Mesendoderm (in vitro differentiated cells): ENCODE measurements at places on chromosomes 1 and 21.

- H3K4me1 ChIP-seq: no peaks in the 10 kb centered on the region
- H3K27me3 ChIP-seq: no peaks in the 10 kb centered on the region
- no peak overlapping the region for H3K4me3 ChIP-seq
- H3K36me3 ChIP-seq: no peaks in the 10 kb centered on the region
These were observed 72.1 kb upstream of the DISP3 start for GRCh38 chr1:11406845-11407244.

- peaks cover 5% of the 10 kb centered on the region for H3K4me1 ChIP-seq
- H3K27me3 ChIP-seq: no peaks in the 10 kb centered on the region
- H3K4me3 ChIP-seq: no peak overlapping the region
- no peak overlapping the region for H3K27ac ChIP-seq
- DNase-seq: no peak
- H3K36me3 ChIP-seq: no peaks in the 10 kb centered on the region
These were observed 39.9 kb downstream of the STUM start for GRCh38 chr1:226588484-226588883.

- H3K36me3 ChIP-seq: no peaks in the 10 kb centered on the region
- no peak overlapping the region for H3K4me3 ChIP-seq
- H3K4me1 ChIP-seq: peaks cover under 1% of the 10 kb centered on the region
- H3K27me3 ChIP-seq: no peaks in the 10 kb centered on the region
These were observed 193.1 kb upstream of the EDN2 start for GRCh38 chr1:41677620-41678019.

DNA sequence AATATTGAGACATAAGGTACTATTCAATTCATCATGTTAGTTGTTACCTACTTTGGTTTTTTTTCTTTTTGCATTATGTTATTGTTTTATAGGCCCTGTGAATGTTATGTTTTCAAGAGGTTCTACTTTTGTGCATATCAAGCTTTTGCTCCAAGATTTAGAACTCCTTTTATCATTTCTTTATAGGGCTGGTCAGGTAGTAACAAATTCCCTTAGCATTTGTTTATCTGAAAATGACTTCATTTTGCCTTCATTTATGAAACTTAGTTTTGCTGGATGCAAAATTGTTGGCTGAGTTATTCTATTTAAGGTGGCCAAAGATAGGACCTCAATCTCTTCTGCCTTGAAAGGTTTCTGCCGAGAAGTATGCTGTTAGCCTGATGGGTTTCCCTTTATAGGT lies 21.3 kb upstream of the MAB21L3 start:
- H3K4me3 ChIP-seq: no peak overlapping the region
- no peaks in the 10 kb centered on the region for H3K4me1 ChIP-seq
- no peak for DNase-seq

GRCh38 chr1:55478742-55479141 lies 263.6 kb upstream of the USP24 start:
- no peaks in the 10 kb centered on the region for H3K4me1 ChIP-seq
- H3K4me3 ChIP-seq: no peak overlapping the region
- DNase-seq: peak; percentile 19
- H3K27me3 ChIP-seq: no peaks in the 10 kb centered on the region
- H3K36me3 ChIP-seq: no peaks in the 10 kb centered on the region

DNA sequence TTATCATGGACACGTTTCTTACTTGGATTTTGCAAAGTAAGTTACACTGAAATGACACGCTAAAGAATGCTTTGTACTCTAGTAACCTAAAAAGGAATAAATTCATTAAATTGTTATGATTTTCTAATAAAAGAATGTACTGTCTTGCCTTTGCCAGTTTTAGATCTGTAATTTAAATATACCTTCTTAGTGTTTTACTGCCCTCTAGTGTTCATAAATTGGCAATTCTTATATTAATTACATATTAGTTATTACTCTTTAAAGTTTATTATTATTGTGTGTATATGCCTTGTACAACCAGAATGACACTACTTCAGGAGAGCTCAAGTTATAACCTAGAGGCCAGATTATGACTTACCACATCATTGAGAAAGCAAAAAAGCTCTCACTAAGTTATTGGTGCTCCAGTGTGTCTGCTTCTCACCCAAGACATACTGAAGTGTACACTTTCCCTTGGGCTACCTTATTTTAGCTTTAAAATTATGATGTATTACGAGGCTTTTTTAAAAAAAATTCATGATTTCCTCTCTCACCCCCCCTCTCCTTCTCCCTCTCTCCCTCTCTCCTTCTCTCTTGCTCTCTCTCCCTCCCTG lies 169.9 kb downstream of the HS2ST1 start:
- H3K27me3 ChIP-seq: no peaks in the 10 kb centered on the region
- no peak overlapping the region for H3K4me3 ChIP-seq
- no peaks in the 10 kb centered on the region for H3K4me1 ChIP-seq
- no peaks in the 10 kb centered on the region for H3K36me3 ChIP-seq
- no peak for DNase-seq
- H3K27ac ChIP-seq: no peak overlapping the region

- DNase-seq: no peak
- no peaks in the 10 kb centered on the region for H3K36me3 ChIP-seq
- no peaks in the 10 kb centered on the region for H3K4me1 ChIP-seq
- no peak overlapping the region for H3K27ac ChIP-seq
- no peaks in the 10 kb centered on the region for H3K27me3 ChIP-seq
- no peak overlapping the region for H3K4me3 ChIP-seq
These were observed 407.6 kb upstream of the VAMP3 start for GRCh38 chr1:7363450-7363849.

- H3K27ac ChIP-seq: no peak overlapping the region
- no peak for DNase-seq
- no peaks in the 10 kb centered on the region for H3K36me3 ChIP-seq
- peaks cover 5% of the 10 kb centered on the region for H3K4me1 ChIP-seq
These were observed 155.2 kb upstream of the COA6 start for GRCh38 chr1:234218078-234218477.

- no peaks in the 10 kb centered on the region for H3K4me1 ChIP-seq
- no peak overlapping the region for H3K4me3 ChIP-seq
These were observed 37.1 kb downstream of the KIAA0040 start for GRCh38 chr1:175155473-175155856.

GRCh38 chr21:34824314-34824713 lies 155.5 kb downstream of the CLIC6 start:
- H3K27ac ChIP-seq: no peak overlapping the region
- H3K27me3 ChIP-seq: no peaks in the 10 kb centered on the region
- no peaks in the 10 kb centered on the region for H3K36me3 ChIP-seq
- H3K4me3 ChIP-seq: no peak overlapping the region
- no peaks in the 10 kb centered on the region for H3K4me1 ChIP-seq

- no peak overlapping the region for H3K27ac ChIP-seq
- H3K4me1 ChIP-seq: no peaks in the 10 kb centered on the region
- no peaks in the 10 kb centered on the region for H3K36me3 ChIP-seq
- DNase-seq: no peak
These were observed 16.2 kb downstream of the EDN2 start for GRCh38 chr1:41468122-41468762.

DNA sequence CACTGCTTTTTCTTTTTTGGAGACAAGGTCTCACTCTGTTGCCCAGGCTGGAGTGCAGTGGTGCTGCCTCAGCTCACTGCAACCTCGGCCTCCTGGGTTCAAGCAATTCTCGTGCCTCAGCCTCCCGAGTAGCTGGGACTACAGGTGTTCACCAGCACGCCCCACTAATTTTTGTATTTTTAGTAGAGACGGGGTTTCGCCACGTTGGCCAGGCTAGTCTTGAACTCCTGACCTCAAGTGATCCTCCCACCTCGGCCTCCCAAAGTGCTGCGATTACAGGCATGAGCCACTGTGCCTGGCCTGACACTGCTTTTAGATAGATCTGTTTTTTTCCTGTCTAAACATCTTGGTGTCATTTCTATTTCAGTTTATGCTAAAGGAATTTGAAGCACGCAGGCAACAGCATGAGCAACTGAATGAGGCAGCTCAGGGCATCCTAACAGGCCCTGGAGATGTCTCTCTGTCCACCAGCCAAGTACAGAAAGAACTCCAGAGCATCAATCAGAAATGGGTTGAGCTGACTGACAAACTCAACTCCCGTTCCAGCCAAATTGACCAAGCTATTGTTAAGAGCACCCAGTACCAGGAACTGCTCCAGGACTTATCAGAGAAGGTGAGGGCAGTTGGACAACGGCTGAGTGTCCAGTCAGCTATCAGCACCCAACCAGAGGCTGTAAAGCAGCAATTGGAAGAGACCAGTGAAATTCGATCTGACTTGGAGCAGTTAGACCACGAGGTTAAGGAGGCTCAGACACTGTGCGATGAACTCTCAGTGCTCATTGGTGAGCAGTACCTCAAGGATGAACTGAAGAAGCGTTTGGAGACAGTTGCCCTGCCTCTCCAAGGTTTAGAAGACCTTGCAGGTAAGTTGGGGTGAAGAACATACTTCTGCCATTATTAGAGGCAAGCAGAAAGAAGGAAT lies 106.1 kb upstream of the BMP8A start:
- no peak overlapping the region for H3K4me3 ChIP-seq
- H3K4me1 ChIP-seq: no peaks in the 10 kb centered on the region
- no peak overlapping the region for H3K27ac ChIP-seq

- H3K27me3 ChIP-seq: no peaks in the 10 kb centered on the region
- H3K4me3 ChIP-seq: no peak overlapping the region
- no peak for DNase-seq
These were observed 4.7 kb downstream of the ELF3 start for GRCh38 chr1:202014915-202015661.

DNA sequence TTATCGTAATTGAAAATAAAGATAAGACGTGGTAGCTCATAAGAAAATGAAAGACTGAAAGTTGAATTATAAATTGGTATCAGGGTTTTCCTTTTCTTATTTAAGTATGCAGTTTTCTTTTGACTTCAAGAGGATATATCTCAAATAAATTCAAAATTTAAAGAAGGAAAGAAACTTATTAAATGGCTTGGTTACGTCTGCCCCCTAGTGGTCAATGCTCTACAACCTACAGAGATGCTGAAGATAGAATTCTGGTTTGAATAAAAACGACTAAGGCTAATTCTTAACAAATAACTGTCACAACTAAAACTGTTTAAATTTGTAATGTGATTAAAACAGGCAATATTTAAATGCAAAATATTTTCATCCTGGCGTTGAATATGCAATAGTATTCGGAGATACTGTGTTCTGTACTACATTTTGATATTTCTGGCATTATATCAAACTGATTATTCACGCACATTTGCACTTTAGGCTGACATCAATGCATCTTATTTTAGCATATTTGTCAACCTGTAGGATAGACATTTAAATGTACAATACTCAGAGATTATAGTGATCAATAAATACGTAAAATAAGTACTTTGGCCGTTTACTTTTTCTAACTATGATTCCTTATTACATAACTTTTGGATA lies 26.8 kb downstream of the IFI44 start:
- no peak overlapping the region for H3K27ac ChIP-seq
- H3K27me3 ChIP-seq: no peaks in the 10 kb centered on the region
- no peak overlapping the region for H3K4me3 ChIP-seq
- no peaks in the 10 kb centered on the region for H3K4me1 ChIP-seq
- H3K36me3 ChIP-seq: no peaks in the 10 kb centered on the region

DNA sequence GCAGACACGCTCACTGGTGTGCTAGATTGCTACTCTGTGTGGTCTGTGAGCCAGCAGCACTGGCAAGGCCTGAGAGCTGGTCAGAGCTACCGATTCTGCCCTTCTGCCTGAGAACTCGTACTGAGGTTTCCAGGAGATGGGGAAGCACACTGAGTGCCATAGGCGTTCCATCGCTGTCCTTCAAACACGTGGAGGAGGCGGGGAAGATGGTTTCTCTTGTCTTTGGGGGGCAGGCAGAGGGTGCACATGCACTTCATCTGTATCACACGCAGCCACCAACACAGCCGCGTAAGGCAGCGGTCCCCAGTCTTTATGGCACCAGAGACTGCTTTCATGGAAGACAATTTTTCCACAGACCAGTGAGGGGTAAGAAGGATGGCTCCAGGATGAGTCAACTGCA lies 23.8 kb upstream of the MX1 start:
- H3K4me1 ChIP-seq: no peaks in the 10 kb centered on the region
- H3K27ac ChIP-seq: no peak overlapping the region
- H3K4me3 ChIP-seq: no peak overlapping the region
- no peaks in the 10 kb centered on the region for H3K27me3 ChIP-seq
- no peaks in the 10 kb centered on the region for H3K36me3 ChIP-seq

DNA sequence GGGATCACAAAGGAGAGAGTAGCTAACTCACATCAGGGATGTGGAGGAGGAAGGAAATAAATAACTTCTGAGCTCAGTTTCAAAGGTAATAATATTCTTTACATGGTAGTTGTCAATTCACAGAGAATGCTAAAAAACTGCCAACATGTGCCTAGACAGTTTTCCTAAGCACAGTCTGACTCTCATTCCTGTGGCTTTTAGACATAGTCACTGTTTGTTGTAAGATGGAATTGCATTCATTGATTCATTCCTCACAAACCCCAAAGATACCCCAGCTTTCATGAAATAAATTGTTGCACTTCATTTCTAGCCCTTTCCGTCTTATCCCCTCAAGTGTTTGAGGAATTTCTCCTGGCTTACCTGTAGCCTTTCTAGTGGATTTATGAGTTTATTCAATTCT lies 263.9 kb downstream of the NTNG1 start:
- no peaks in the 10 kb centered on the region for H3K36me3 ChIP-seq
- H3K4me1 ChIP-seq: no peaks in the 10 kb centered on the region
- no peak overlapping the region for H3K27ac ChIP-seq
- no peak for DNase-seq
- no peak overlapping the region for H3K4me3 ChIP-seq

GRCh38 chr1:213186168-213186567 lies 135.1 kb downstream of the RPS6KC1 start:
- DNase-seq: no peak
- H3K27ac ChIP-seq: no peak overlapping the region
- H3K4me3 ChIP-seq: no peak overlapping the region
- no peaks in the 10 kb centered on the region for H3K4me1 ChIP-seq
- no peaks in the 10 kb centered on the region for H3K27me3 ChIP-seq
- no peaks in the 10 kb centered on the region for H3K36me3 ChIP-seq

DNA sequence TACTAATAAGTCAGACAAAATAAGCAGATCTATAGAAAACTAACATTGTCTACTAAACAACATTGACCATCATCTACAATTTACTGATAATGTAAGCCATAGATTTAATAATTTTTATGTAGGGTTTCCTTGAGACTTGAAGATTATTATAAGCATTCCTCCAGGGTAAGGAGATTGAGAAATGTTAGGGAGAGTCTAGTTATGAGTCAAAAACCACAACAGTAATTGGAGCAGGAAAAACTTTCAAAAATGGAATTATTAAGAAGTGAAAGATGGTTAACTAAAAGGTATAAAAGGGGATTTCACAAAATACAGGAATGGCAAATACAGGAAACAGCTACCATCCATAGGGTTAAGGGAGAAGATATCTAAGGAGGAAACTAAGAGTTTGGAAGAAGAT lies 12.4 kb upstream of the UHMK1 start:
- H3K4me3 ChIP-seq: no peak overlapping the region
- no peaks in the 10 kb centered on the region for H3K27me3 ChIP-seq

DNA sequence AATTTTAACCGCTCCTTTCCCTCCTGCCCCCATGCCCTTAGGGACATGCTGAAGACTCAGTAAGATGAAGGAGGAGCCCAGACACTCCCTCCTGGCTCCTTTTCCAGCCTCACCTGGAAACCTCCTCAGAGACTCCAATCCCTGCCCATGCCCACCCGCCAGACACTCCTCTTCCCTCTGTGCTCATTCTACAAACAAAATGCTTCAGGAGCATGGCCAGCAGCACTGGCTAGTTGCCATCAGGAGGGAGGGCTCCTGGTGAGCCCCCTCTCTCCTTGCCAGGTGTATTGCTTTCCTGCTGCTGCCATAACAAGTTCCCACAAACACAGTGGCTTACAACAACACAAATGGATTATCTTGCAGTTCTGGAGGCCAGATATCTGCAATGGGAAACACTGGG lies 126.1 kb downstream of the PSMG1 start:
- H3K27ac ChIP-seq: no peak overlapping the region
- H3K4me1 ChIP-seq: no peaks in the 10 kb centered on the region
- no peaks in the 10 kb centered on the region for H3K36me3 ChIP-seq
- no peak overlapping the region for H3K4me3 ChIP-seq
- no peaks in the 10 kb centered on the region for H3K27me3 ChIP-seq
